ENCODE measurements at places on chromosomes 1 and 21. TPM values are rescaled to one million over a fixed set of nuclear protein-coding genes. Genes with fewer than 3 reads are reported as not detected.

- no peak for DNase-seq
Observed at GRCh38 chr1:28249866-28250295, 9.4 kb upstream of the SESN2 start.

DNA sequence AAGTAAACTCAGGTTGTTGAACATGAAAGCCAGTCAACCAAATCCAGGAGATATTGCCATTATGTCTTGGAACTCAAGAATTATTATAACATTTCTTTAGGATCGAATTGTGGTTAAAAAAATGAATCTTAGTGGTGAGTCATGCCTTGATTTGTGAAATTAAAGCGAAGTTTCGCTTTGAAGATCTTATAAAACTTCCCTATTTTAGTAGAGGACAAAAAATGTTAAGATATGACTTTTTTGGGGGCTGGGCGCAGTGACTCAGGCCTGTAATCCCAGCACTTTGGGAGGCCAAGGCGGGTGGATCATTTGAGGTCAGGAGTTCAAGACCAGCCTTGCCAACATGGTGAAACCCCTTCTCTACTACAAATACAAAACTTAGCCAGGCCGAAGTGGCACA, 39.5 kb upstream of the PTBP2 start:
- no peak for DNase-seq

DNA sequence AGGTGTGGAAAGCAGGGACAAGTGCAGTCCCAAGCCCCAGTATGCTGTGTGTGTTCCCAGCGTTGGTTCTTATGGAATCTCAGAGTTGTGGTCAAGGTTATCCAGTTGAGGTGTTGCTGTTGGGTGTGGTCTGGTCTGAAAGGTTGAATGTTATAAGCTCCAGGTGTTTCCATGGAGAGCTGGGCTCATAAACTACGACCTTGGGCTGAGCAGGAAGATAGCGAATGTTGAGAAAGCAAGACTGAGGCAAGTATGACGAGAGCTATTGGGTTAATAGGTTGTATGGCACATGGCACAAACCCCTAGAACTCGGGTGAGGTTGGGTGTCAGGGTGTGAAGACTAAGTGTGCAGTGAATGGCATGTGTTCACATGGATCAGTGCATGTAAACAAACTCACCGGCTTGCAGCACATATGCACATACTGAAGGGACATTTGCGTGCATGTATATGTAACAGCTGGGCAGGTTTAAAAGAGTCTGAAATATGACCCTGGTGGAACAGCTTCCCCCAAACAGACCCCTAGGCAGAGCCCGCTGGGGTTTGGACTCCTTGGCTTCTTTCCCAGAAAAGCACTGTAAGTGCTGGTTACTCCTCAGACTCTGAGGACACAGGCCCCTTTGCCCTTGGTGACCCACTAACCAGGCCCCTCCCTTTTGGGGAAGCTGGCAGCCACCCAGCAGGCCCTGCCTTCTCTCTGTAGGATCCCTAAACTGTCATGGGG, 117.5 kb downstream of the NAV1 start:
- no peak for DNase-seq

GRCh38 chr1:166918088-166918955, 42.3 kb upstream of the TADA1 start:
- DNase-seq, result no peak

APCS gene
- total RNA-seq, result not detected

DNA sequence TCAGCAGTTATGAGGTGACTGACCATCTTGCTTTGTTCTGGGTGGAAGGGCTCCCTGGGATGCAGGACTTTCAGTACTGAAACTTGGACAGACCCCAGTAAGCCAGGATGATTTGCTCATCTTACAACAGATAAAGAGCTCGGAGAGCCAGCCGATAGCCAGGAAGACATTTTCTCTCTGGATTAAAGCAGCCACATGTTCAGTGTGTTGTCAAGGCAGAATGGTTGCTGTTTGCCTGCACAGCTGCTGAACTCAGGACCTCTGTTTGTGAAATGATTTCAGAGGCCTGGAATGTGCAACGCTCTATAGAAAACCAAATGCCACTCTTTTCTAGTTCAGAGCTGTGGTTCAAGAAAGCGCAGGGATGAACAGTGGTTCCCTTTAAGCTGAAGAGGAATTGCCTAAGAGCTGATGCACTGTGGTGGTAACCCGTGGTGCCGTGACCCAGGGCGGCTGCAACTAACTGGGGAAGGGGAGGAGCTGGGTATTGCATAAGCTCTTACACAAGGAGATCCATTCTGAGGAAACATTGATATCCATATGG, 40.7 kb downstream of the CASQ2 start:
- peak; percentile 92 for DNase-seq

ELF3 gene
- total RNA-seq, result 277 TPM

- DNase-seq, result no peak
Observed at GRCh38 chr1:166972193-166972592, 3.1 kb downstream of the ILDR2 start.

Measured in renal cortical epithelial cell (primary cell).